Activated CD4-positive, alpha-beta T cell treated with anti-CD3 and anti-CD28 coated beads for 48 hours (primary cell): ENCODE measurements at places on chromosomes 6 and 20.

DNA sequence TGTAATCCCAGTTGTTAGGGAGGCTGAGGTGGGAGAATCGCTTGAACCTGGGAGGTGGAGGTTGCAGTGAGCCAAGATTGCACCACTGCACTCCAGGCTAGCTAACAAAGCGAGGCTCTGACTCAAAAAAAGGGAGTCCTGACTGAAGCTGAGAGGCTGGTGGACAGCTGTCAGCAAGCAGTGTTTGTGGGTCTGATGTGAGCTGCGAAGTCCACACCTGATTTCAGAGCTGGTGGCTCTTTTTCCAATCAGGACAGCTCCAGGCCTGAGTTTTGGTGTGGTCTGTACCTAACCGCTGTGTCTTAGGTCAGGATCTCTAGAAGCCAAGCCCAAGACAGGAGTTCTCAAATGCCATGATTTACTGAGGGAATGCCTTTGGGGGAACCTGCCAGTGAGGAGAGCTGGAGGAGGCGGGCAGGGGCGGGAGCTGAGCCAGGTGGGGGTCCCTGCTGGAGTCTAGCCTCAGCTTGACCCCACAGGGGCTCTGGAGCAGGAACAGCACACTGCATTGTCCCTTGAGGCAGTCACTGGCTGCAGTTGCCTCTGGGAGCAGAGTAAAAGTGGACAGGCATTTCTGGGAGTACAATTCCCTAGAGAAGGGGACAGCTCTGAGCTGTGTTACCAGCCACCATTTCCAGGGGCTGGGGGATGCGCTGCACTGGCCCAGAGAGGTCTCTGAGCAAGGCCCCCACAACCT, 5.0 kb downstream of the GFRA4 start:
- DNase-seq: no peak

DNA sequence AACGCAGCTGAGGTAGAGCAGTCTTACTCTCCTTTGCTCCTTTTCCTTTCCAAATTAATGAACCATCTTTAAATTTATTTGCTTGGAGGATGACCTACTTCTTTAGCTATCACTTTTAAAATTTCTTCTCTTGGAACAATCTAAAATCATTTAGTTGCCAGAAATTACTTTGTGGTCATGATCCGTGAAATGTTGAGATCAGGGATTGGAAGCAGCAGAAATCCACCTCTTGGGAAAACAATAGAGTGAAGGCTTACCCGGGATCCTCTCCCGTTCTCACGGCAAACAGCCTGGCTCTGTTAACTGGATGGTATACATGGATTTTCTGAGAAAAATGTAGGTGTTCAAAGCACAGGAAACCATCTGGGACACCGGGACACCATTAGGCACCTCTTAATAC, 7.7 kb downstream of the AKAP12 start:
- no peak for DNase-seq

- DNase-seq: no peak
These were observed 127.6 kb downstream of the FYN start for GRCh38 chr6:111745636-111746035.

DNA sequence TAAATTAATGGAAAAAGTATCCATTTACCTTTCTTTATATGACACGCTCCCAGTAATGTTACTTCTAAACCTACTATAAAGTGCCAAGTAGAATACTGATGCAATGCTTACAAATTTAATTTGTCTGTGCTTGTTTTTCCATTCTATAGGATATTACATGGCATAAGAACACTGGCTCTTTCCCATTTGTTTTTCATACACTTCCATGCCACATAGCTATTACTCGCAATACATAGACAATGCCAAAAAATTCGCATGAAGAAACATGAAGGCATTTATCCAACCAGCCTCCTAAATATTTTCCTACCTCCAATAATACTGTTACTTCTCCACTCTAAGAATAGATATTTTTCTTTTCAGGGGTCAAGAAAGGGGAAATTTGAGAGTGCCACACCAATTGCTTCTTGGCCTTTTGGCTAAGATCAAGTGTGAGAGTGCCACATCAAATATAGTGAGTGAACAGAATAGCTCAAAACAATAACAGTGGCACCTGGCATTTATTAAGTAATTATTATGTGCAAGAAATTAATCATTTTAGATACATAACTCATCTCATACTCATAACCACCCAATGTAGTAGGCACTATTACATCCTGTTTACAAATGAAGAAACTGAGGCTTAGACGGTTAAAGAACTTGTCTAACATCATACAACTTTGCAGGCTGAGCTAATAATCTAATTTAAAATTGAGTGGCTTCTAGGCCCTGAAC, 845 bp upstream of the DST start:
- no peak for DNase-seq

DNA sequence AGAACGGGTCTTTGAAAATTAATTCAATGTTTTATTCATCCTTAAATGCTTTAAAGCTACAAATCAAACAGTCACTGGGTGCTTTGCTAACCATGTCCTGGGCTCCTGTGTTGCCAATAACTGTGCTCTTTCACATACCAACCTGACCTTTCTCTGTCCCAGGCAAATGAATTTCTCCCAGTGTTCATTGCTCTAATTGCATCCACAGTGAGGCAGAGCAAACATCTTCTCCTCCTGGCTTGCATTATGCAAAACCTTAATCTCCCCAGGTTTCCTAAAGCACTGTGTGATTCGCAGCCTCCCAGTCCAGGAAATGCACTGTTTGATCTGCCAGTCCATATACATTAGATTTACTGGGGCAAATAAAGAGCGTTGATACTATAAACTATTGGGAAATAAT, 219.0 kb downstream of the PREX1 start:
- DNase-seq: no peak

- no peak for DNase-seq
These were observed 315.4 kb downstream of the HAO1 start for GRCh38 chr20:7624886-7625285.

DNA sequence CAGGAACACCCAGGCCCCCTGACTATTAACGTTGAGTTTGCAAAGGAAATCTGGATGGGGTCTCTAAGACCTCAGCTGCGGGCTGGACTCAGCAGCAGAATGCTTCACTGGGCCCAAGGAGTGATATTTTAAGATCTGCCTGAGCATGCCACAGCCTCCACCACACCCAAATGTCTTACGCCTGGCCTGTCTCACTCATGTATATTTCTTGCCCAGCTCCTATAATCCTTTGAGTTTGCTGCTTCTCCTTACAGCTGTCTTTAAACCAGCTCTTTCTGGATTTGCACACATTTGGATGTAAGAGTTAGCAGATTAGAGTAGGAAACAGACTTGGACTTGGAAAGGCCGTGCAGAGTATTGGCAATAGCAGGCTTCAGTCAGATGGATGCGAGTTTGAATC, 16.4 kb downstream of the CASS4 start:
- no peak for DNase-seq

GRCh38 chr6:145209272-145209671, 526.0 kb downstream of the EPM2A start:
- no peak for DNase-seq

DNA sequence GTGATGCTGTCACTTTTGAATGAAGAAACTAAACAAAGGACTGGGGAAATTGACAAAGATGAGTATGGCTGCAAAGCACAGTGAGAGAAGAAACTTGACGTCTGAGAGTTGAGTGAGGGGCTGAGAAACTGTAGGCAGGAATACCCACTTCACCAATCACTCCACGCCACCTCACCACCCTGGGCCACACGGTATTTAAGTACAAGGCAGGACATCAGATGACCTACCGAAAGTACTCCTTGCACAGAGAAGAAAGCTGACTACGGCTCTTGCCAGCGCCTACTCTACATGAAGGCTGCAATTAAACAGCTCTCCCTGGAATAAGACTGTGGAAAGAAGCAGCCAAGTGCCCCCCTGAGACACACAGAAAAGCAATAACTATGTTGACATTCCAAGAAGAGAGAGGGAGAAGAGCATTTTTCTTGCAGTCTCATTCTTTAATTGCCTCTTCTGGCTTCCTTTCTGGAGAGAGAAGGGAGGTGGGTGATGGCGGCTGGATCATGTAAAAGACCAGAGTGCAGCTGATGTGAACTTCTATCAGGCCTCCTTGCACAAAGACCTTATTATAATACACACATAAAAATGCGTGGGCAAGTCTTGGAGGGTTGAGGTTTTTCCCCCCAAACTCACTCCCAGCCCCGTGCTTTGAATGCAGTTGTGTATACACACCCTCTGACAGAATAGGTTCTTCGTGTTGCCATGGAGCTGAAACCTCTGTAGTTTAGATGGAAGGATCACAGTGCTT, 44.6 kb downstream of the HIVEP2 start:
- DNase-seq: no peak

DNA sequence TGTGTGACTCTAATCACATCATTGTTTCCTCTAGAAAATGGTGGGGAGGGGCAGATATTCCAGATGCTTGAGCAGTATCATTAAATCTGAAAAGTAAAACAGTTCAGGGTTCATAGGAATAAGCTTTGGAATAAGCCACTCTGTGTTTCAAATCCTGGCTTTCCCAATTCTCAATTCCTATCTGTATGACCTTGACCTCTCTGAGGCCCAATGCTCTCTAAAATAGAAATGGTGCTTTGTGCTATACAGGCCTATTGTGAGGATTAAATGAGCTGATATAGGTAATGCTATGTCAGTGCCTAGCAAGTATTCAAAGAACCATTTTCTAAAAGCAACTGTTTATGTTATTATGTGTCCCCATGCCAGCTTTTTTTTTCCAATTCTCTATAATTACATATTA, 209.0 kb upstream of the PRSS16 start:
- no peak for DNase-seq

DNA sequence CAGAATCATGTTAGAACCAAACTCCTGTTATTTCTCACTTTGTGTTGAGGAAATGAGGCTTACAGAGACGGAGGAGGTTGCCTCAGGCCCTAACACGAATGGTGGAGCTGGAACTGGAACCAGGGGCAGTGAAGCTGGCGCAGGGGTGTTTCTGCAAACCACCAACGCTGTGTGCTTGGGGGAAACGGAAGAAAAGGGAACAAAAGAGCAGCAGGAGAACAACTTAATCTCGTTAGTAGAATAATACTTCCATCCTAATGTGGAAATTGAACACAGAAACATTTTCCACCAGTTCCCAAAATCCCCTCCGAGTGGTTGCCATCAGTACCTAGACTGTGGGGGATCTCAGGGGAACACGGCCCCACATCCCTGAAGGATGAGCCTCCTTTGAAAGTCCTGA, 103.4 kb upstream of the FRMD1 start:
- DNase-seq: no peak

DNA sequence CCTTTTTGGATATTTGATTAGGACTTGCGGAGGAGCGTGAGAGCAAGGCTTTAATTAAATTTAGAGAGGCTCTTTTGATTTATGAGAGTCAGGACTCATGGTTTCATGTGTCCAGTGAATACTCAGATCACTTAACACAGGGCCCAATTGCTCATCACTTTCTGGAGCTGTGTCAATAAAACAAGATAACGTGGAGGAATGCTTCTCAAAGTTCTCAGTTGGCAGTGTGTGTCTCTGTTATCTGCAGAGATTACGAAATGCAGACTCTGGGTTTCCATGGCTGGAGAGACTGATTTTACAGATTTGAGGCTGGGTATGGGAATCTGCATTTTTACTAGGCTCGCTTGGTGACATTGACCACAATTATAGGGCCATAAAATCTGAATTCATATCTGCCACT, 335.8 kb upstream of the FLRT3 start:
- no peak for DNase-seq

- peak; percentile 44 for DNase-seq
These were observed 2.0 kb downstream of the MAN1A1 start for GRCh38 chr6:119347466-119348095.

- peak; percentile 42 for DNase-seq
These were observed 12.9 kb upstream of the ADTRP start for GRCh38 chr6:11791354-11792107.

DNA sequence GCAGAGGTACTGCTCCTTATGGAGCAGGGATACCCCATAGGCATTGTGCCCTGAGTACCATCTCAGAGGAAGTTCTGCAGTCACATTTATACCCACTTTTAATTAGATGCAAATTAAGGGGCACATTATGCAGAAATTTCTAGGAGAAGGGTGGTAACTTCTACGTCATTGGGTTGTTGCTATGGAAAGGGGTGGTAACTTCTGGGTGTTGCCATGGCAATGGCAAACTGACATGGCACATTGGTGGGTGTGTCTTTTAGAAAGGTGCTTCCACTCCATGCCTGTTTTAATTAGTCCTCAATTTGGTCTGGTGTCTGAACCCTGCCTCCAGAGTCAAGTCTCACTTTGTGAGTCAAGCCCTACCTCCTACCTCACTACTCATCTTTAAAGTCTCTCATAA, 42.0 kb downstream of the RSPO3 start:
- no peak for DNase-seq

DNA sequence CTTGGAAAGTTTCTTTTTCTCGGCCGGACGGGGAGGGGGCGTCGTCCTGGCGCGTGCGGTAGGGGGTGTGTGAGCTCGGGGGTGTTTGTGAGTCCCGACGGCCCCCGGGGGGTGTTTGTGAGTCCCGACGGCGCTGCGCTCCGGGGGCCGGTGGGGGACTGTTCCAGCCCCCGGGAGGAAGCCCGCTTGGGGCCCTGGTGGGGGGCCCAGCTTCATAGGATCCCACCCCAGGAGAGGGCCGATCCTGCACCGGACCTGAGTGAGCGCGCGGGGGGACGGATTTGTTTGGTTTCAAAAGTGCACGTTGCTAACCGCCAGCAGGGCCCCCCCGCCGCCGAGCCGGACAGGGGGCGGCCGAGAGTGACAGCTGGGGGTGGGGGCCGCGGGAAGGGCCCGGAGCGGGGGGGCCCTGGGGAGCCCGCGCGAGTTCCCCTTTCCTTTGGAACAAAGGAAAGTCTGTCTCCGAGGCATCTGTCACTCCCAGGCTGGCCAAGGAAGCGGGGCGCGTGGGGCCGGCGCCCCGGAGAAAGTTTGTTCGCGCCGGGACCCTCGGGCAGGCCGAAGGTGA, 485 bp downstream of the TGIF2 start:
- DNase-seq: peak; percentile 35

DNA sequence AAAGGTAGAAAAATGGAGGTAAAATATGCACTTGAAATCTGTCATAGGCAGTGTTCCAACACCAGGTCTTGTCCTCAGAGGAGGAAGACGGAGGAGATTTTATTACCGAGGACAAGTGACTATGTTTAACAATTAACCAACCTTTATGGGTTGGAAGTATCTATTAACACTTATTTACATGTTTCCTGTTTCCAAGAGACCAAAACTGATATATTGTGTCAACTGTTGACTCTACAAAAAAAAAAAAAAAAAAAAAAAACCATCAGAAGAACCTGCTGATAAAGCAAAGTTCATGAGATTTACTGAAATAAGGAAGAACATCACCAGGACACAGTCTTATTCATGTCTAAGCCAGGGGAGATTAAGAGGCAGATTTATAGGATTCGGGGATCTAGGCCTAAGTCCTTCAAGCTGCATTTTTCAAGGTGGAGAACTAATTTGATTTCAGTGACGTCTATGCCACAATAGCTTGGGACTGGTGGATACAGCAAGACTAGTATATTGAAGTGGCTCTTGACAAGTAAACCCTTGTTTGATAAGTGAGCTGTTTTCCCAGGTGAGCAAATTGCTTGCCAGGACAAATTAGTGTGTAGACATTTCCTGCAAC, 126.6 kb upstream of the NAA20 start:
- no peak for DNase-seq

GRCh38 chr6:2353412-2354137, 108.2 kb upstream of the GMDS start:
- DNase-seq: peak; percentile 74

GRCh38 chr6:37260444-37260843, 2.5 kb upstream of the TMEM217 start:
- peak; percentile 34 for DNase-seq

- DNase-seq: no peak
These were observed 548.9 kb upstream of the ADGRB3 start for GRCh38 chr6:68086199-68086598.
